ENCODE measurements at places on chromosomes 13 and 19. TPM values are rescaled to one million over a fixed set of nuclear protein-coding genes. Genes with fewer than 3 reads are reported as not detected.

DNA sequence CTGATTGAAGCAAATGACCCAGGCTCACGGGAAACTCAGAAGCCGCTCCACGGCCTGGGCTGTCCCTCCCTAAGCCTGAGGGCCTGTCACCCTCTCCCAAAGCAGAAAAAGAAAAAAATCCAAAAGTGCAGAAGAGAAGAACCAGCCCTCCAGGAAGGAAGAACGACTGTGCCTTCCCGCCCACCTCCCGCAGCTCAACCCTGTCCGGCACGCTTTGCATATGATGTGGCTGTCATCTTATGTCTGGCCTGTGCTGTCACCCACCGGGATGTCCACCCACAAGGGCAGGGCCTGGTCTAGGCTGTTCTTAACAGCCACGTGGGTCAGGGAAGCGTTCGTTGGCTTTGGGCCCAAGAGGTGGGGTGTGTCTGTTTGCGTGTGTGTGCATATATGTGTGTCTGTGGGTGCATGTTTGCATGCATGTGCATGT lies 13.7 kb downstream of the ZBTB7A start:
- no peak overlapping the region for H3K27ac ChIP-seq
- peaks cover 27% of the 10 kb centered on the region for H3K4me1 ChIP-seq
- H3K4me3 ChIP-seq, result no peak overlapping the region
- H3K27me3 ChIP-seq, result no peaks in the 10 kb centered on the region
- H3K36me3 ChIP-seq, result peaks cover 39% of the 10 kb centered on the region

FPR3 gene
- total RNA-seq, result 2.5 TPM

MPND gene
- total RNA-seq, result 26.2 TPM

WBP4 gene
- 9.9 TPM for total RNA-seq

- H3K4me3 ChIP-seq, result no peak overlapping the region
- H3K36me3 ChIP-seq, result peaks cover 4% of the 10 kb centered on the region
- no peak overlapping the region for H3K27ac ChIP-seq
These were observed 338.6 kb downstream of the FGF9 start for GRCh38 chr13:22009500-22009899.

DNA sequence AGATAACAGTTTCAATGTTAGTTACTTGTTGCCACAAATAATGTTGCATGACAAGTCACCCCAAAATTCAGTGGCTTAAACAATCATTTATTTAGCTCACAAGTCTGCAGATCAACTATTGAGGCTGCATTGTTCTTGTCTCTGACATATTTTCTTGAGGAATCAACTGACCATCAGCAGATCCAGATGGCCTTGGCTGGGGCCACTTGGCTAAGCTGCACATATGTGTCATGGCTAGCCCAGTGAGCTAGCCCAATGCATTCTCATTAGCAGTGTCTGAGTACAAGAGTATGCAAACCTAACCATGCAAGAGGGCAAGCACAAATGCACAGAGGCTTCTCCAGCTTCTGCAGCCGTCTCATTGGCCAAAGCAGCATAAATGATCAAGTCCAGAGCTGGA lies 180.4 kb downstream of the DNAJC15 start:
- no peak for DNase-seq
- peaks cover 9% of the 10 kb centered on the region for H3K27me3 ChIP-seq
- H3K36me3 ChIP-seq, result no peaks in the 10 kb centered on the region
- no peak overlapping the region for H3K4me3 ChIP-seq
- no peak overlapping the region for H3K27ac ChIP-seq

GRCh38 chr13:111566567-111566966 lies 246.1 kb downstream of the TEX29 start:
- H3K36me3 ChIP-seq, result no peaks in the 10 kb centered on the region
- no peak overlapping the region for H3K27ac ChIP-seq
- H3K4me1 ChIP-seq, result no peaks in the 10 kb centered on the region

RNF17 gene
- not detected for total RNA-seq

- no peak overlapping the region for H3K27ac ChIP-seq
- peaks cover 1% of the 10 kb centered on the region for H3K4me1 ChIP-seq
- no peaks in the 10 kb centered on the region for H3K27me3 ChIP-seq
- DNase-seq, result no peak
- no peak overlapping the region for H3K4me3 ChIP-seq
- H3K36me3 ChIP-seq, result no peaks in the 10 kb centered on the region
These were observed 142.0 kb upstream of the TSHZ3 start for GRCh38 chr19:31491242-31491641.

GRCh38 chr13:79398127-79398526 lies 7.9 kb downstream of the RBM26 start:
- H3K27ac ChIP-seq, result no peak overlapping the region
- no peak overlapping the region for H3K4me3 ChIP-seq
- no peaks in the 10 kb centered on the region for H3K27me3 ChIP-seq
- DNase-seq, result no peak
- peaks cover 60% of the 10 kb centered on the region for H3K4me1 ChIP-seq
- H3K36me3 ChIP-seq, result peaks cover 53% of the 10 kb centered on the region

DNA sequence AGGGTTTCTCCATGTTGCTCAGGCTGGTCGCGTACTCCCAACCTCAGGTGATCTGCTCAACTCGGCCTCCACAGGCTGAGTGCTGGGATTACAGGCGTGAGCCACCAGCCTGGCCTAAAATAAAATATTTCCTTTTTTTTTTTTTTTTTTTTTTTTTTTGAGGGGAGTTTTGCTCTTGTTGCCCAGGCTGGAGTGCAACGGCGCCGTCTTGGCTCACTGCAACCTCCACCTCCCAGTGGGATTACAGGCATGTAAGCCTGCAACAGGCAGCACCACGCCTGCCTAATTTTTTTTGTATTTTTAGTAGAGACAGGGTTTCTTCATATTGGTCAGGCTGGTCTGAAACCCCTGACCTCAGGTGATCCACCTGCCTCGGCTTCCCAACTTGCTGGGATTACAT lies 4.9 kb downstream of the ZNF506 start:
- peaks cover 81% of the 10 kb centered on the region for H3K36me3 ChIP-seq
- peak overlapping the region; percentile 52 for H3K4me3 ChIP-seq

GRCh38 chr13:100196375-100196774 lies 107.5 kb downstream of the PCCA start:
- H3K36me3 ChIP-seq, result no peaks in the 10 kb centered on the region
- peaks cover 2% of the 10 kb centered on the region for H3K4me1 ChIP-seq
- H3K4me3 ChIP-seq, result no peak overlapping the region
- no peak for DNase-seq

GRCh38 chr13:38824342-38824741 lies 137.5 kb downstream of the FREM2 start:
- H3K36me3 ChIP-seq, result no peaks in the 10 kb centered on the region
- H3K4me1 ChIP-seq, result no peaks in the 10 kb centered on the region
- no peak overlapping the region for H3K27ac ChIP-seq
- H3K27me3 ChIP-seq, result no peaks in the 10 kb centered on the region
- DNase-seq, result no peak
- no peak overlapping the region for H3K4me3 ChIP-seq

OR7D2 gene
- total RNA-seq, result not detected

KIR2DL3 gene
- total RNA-seq, result not detected

All from activated naive CD8-positive, alpha-beta T cell treated with anti-CD3 and anti-CD28 coated beads, Interleukin-2, amount 10 ng/mL, durations not matched to agents 7 days and 5 days (primary cell).